Stimulated activated CD8-positive, alpha-beta memory T cell treated with anti-CD3 and anti-CD28 coated beads, Interleukin-12 subunit alpha, Interleukin-12 subunit beta, amount 100 ng/mL, for 4 hours (primary cell): ENCODE measurements at places on chromosomes 1 and 21.

GRCh38 chr1:21931171-21932093, 5.7 kb downstream of the HSPG2 start:
- DNase-seq = no peak

DNA sequence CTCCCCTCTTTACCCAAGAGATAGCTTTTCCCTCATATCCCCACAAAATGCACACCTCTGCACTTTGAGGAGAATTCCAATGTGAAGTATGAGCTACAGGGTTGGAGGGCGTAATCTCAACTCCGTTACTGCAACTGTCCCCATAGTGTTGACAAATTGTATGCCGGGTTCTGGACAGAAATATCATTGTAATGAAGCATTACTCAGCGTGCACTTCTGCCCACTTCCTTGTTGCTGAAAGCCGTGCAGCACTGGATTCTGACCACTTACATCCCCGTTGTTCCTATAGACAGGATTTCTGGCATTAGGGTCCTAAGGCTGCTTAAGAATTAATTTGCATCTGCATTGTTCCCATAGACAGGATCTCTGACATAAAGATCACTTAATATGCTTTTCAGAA, 205.6 kb downstream of the RHOU start:
- DNase-seq = no peak

DNA sequence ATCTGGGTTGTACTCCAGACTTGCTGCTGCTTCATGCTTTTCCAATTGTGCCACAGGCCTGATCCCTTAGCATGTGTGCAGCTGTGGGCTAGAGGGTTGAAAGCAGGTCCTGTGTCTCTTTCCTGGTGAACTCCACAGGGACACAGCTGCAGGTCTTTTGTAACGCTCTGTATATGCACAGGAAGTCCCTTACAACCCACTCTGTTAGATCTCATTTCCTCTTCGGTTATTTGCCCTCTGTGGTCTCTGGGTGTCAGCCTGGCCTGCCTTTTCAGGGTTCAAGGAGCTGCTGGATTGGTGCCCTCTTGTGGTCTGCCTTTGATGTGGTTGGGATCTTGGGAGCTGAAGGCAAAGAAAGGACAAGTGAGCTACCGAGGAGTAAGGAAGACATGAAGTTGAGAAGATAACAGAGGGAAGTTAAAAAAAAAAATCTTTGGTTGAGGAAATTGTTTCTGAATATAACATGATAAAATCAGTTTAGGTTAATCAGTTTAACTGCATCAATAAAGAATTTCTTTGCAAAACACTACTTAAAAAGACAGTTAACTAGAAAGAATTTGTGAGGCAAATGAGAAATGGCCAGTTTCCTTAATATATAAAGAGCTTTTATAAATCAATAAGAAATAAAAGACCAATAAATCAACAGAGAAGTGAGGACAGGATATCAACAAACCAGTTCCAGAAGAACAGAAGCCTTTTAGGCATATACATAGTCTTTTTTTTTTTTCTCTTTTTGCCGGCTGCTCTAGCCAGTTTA, 44.1 kb downstream of the UCK2 start:
- peak; percentile 10 for DNase-seq

DNA sequence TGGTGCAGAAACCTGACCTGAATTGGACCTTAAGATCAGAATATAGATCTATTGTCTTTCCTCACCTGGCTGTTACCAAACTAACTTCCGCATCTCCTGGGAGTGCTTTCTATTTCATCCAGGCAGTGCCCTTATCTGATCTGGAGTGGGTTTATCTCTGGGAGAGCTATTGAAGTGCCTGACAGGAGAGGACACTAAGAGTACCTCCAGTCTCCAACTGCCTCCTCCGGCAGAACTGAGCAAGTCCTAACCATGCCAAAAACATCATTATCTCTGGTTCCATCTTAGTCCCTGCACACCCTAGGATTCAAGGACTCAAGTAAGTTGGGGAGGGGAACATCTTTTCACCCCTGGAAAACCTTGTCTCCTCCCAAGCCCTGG, 12.4 kb upstream of the KCNJ15 start:
- no peak for DNase-seq

- DNase-seq = no peak
These were observed 15.2 kb downstream of the H6PD start for GRCh38 chr1:9249534-9250410.

DNA sequence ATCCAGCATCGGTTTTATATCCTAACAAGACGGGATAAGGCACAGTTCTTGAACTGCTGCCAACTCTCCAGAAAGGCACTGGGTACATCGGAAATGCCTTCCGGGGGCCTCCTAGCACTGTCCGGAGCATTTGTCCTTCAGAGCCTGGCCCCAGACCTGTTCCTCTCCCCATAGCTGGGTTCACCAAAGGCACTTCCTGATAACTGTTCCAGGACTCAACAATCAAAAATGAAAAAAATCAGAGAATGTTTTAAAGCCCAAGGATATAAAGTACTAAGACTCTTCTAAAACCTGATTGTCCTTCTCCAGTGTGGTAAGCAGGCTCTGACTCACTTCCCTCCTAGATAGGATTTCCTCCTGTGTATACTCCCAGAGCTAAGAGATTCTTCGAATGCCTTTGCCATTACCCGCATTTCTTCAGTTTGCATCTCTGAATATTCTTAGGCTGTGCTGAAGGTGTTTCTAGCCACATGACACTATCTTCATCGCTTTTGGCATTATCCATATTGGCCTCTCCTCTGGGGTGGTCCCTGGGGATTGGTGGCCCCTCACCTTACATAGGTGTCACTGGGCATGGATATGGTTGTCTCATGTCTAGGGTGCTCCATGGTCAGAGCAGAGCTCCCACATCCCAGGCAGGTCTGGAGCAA, 112.9 kb downstream of the ZBTB18 start:
- no peak for DNase-seq

DNA sequence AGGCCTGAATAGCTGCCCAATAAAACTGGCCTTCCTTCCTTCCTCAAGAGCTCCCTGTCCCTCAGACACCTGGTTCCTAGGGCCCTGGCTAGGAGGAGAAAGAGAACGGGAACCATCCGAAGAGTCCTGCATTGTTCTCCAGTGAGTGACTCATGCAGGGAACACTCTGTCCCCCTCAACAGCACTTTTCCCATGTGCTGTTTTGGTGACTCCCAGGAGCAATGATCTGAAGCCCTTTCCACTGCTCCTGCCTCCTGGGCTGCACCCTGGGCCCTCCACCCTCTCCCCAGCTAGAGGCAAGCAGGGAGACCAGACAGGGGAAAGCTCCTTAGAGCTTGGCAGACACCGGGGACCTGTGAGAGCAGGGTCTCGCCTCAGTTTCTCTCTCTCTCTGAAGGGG, 18.9 kb downstream of the TNNT2 start:
- DNase-seq = no peak

DNA sequence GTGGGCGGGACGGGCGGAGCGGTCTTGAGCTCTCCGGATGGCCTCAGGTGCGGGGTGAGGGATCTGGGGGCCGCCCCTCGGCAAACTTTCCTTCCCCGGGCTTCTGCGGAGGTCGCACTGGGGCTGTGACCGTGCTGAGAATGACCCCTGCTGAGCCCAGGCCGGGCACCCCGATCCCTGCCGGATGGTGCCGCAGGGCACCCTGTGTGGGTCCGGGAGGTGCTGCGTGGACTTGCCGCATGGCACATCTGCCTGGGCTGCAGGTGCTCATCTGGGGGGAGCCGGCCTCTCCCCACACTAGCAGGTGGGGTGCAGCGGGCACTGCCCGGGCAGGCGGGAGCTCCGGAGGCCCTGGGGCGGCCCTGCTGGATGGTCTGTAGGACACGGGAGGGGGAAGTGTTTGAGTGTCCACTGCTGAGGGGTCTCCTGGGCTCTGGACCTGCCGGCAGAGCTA, 31.8 kb upstream of the PEX10 start:
- DNase-seq = no peak

- no peak for DNase-seq
These were observed 155.4 kb downstream of the TLR5 start for GRCh38 chr1:222987674-222988076.

GRCh38 chr1:21270086-21270689, 20.1 kb downstream of the ECE1 start:
- peak; percentile 56 for DNase-seq

GRCh38 chr1:219188331-219188803, 14.7 kb downstream of the LYPLAL1 start:
- no peak for DNase-seq

GRCh38 chr1:1348420-1349255, 580 bp downstream of the DVL1 start:
- DNase-seq = no peak

- DNase-seq = no peak
These were observed 25.9 kb upstream of the IL19 start for GRCh38 chr1:206744683-206745082.

DNA sequence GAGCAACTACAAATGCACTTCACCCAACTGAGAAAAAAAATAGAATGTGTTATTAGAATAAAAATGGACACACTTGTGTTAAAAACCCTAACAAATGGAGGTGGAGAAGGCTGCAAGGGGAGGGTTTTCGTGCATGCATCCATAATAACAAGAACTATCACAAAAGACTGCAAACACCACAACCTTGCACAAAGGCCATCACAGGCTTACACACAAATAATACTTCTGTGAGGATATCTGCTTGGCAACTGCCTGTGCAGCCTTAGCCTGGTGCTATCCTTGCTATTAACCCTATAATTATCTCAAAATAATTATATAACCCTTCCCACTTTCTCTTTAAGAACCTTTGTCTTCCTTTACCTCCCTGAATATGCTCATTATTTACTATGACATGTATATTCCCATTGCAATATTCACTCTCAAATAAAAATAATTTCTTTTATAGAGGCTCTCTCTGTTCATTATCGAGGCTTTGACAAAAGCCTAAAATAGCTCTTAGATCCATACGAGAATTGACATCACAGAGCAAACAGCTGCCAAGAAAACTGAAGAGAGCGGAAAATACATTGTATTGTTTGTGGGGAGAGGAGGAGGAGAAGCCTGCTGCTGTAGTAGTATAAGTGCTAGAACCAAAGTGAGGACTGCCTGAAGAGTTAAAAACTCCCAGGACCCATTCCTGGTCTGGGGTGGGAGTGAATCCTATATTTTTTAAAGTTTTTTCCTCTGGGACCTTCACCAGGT, 1768.7 kb downstream of the BRINP3 start:
- DNase-seq = no peak

DNA sequence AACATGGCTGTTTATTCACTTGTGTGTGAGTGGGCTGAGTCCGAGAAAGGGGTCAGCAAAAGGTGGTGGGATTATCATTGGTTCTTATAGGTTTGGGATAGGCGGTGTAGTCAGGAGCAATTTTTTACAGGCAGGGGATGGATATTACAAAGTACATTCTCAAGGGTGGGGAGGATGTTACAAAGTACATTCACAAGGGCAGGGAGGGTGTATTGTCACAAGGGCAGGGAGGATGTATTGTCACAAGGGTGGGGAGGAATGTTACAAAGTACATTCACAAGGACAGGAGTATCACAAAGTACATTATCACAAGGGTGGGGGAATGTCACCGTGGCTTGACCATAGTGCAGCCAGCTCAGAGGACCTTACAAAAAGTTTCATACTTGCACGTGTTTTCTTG, 31.1 kb upstream of the ITLN2 start:
- no peak for DNase-seq

DNA sequence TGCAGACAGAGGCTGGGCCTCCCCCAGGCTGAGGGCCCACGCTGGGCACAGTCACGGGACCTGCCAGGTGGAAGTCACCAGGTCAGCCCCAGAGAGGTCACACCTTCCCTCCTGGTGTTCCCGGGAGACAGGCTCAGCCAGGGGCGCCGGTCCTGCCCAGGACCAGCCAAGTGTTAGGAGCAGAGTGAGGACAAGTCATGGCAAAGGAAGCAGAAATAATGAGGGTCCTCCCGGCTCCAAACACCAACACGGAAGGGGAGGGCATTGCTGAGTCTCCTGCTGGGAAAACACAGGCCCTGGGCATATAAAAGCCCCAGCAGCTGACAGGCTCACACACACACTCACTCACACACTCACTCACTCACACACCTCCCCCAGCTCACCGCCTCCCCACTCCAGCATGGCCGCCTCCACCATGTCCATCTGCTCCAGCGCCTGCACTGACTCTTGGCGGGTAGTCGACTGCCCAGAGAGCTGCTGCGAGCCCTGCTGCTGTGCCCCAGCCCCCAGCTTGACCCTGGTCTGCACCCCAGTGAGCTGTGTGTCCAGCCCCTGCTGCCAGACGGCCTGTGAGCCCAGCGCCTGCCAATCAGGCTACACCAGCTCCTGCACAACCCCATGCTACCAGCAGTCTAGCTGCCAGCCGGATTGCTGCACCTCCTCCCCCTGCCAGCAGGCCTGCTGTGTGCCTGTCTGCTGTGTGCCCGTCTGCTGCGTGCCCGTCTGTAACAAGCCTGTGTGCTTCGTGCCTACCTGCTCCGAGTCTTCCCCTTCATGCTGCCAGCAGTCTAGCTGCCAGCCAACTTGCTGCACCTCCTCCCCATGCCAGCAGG, at the start of gene KRTAP10-10:
KRTAP10-10 (plus strand) TSS at position 339 of the 833 bp plus-strand sequence; CDS start at position 401, 62 bp downstream.
- DNase-seq = no peak

- no peak for DNase-seq
These were observed 867.3 kb downstream of the TTLL7 start for GRCh38 chr1:83131692-83131955.

GRCh38 chr1:17669866-17670451, 85.2 kb upstream of the ACTL8 start:
- no peak for DNase-seq

DNA sequence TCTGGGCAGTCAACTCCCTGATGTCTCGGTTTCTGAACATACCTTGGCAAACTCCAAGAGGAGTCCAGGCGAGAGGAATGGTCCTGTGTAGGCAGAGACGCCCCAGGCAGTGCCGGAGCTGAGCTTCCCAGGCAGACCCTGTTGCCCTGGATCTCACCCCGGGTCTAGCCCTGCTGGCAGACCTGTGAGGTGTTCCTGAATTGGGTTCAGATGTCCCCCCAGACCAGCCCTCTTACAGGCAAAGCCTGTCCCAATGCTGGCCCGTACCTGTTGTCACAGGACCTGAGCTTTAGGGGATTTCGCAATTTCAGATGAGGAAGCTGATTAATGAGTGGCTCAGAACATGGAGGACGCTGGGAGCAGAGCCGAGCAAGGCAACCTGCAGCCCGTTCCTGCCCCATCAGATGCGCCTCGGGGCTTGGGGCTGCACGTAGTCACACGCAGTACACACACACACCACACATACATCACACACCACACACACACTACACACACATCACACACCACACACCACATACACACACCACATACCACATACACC, 38.5 kb upstream of the PDE9A start:
- DNase-seq = peak; percentile 14

DNA sequence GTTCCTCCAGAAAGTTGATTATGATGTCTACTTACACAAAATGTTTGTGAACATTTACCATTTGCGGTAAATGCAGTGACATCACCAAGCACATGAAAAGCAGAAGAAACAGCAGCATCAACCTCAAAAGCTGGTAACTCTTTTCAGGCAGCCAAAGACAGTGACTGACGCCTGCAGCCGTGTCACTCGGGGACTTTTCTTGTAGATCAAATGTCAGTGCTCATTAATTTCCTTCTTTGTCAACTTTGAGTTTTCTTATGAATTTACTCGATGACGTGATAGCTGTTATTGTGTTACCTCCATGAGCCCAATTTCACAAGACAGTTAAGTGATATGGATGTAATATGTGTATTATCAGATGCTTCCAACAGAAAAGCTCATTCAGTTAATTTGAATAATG, 92.5 kb downstream of the RIPK4 start:
- no peak for DNase-seq
